ACHN (cell line): ENCODE measurements at places on chromosomes 4 and X.

- DNase-seq = no peak
Observed at GRCh38 chr4:151933122-151933827, 172.5 kb upstream of the GATB start.

DNA sequence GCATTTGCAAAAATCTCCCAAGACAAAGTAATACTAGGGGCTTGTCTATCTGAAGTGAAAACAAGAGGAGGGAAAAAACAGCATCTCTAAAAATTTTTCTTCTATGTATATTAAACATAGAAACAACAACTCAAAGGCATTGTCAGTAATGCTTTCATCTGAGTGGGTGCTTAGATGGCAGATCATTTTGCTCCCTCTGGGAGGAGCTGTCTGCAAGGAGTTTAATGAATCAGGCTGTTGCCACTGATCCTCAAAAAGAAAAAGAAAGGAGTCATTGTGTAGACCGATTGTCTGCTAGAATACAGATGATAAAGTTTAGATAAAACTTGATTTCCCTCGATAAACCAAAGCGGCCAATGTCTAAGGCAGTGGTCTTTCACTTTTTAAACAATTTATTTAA is 49.7 kb upstream of the KLHL8 start:
- DNase-seq = peak; percentile 51

DNA sequence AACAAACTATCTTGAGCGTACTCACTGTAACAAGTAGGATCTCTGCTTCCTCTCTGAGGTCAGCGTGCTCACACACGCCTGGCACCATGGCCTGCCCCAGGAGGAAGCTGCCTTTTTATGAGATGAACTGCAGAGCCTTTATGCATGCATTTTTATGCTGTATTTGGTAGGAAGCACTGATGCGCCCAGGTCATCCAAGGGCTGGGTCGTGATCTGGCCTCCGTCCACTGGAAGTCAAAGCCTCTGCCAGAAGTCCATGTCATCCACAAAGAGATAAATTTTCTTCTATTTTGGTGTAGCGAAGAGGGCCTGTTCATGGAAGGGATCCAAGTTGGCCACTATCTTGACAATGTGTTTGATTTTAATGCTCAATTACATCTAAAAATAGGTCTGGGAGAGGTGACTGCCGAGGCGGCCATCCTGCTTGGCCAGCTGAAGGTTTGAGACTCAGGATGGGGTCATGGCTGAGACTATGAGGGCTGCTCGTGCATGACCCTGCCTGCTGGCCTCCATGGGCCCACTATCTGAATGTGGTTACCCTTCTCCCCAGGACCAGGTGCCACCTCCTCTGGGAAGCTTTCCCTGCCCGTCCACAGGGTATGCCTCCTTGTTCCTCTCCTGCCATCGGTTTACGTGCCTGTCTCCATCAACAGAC is 50.3 kb downstream of the HTRA3 start:
- DNase-seq = no peak

- no peak for DNase-seq
Observed at GRCh38 chr4:3860061-3860912, 94.1 kb downstream of the ADRA2C start.

DNA sequence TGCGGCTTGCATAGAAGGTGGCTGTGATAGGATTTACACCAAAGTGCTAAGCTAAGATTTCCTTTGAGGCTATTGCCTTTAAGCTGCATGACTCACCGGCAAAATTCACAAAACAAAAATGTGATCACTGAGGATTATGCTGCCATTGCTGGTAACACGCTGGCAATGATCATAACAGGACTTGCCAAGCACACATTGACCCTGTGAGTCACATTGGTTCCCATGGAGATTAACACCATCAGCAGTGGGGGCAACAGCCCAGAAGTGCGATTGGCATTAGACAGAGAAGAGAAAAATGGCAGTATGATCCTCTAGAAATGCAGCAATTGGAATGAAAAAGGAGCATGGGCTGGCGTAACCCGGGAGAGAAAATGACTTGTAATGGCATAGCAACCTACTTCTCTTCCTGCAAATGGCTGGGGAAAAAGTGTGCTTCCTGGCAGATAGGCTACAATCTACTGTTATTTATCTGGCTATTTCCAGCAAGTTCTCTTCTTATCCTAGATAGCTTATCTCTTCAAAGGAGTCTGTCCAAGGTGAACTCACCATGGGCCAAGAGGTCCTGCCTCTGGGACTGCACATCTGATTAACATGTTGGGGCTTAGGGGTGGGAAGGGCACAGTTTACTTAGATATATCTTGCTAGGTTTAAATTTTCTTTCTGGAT is 314.2 kb upstream of the IGFBP7 start:
- DNase-seq = peak; percentile 16

DNA sequence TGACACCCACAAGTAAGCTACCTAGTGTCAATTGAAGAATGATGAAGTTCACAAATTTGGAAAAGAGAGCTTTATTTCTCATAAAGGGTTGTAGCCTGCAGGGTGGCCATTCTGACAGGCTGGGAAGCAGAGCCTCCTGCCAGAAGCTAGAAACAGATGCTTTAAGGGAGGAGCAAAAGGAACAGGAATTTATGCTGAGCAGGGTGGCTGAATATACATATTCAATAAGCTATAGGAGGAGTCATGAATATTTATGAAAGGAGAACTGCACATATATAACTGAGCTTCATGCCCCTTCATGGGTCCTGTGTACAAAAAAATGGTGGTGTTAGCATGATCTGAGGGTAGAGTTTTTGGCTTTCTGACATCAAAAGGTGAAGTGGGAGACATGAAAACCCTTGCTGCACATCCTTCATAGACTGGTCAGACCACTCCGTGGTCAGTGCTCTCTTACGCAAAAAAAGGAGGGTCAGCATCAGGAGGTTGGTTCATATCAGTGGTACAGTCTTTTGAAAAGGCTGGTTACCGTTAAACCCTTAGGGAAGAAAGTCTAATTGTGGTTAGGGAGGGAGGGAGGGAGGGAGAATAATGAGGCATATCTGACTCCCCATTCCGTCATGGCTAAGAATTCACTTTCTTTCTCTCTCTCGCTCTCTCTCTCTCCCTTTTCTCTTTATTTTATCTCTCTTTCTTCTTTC is 121.4 kb downstream of the LUZP4 start:
- DNase-seq = no peak

GRCh38 chr4:11365039-11365438 is 63.7 kb downstream of the HS3ST1 start:
- no peak for DNase-seq
